Glomerular endothelial cell (primary cell): ENCODE measurements at places on chromosomes 6 and 20. TPM values are rescaled to one million over a fixed set of nuclear protein-coding genes. Genes with fewer than 3 reads are reported as not detected.

FNDC11 gene
- total RNA-seq, result 0.44 and 0.99 TPM in 2 replicates

- DNase-seq, result no peak
These were observed 235.7 kb downstream of the DOK5 start for GRCh38 chr20:54711071-54711470.

DNA sequence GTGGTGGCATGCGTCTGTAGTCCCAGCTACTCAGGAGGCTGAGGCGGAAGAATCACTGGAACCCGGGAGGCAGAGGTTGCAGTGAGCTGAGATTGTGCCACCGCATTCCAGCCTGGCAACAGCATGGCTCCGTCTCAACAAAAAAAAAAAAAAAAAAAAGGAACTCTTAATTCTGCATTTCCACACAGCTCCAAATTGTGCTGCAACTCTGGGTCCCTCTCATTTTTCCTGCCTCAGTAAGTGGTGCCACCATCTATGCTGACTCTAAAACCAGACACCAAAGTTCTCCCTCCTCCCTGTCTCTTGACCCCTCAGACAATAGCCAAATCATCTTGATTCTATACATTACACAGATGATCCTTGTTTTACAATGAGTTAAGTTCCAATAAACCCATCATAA is 133.9 kb downstream of the BTBD9 start:
- no peak for DNase-seq

DNA sequence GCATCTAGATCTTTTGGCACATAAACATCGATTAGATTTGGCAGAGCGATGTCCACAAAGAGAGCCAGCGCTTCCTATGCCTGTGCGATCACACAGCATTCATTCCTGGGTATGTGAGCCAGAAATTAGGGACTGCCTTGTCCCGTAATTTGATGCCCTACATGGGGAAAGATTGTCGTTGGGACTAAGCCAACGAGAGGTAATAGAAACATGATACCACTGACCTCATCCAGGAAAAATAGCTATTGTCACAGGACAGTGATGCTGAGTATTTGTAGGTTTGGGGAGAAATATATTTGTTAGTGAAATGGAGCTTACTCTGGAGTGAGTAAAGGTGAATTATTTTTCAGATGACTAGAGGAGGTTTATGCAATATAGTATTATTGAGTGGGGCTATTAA is 154.0 kb downstream of the TSHZ2 start:
- DNase-seq, result no peak
